Hypothalamus (tissue), 51 donors: ENCODE measurements at places on chromosomes 7 and 10.

- DNase-seq = no peak
Measured at GRCh38 chr7:24864214-24864817, 107.1 kb upstream of the GSDME start.

- DNase-seq = no peak
Measured at GRCh38 chr7:12069757-12070156, 141.3 kb upstream of the TMEM106B start.

- no peak for DNase-seq
Measured at GRCh38 chr10:61688551-61689308, 26.0 kb downstream of the CABCOCO1 start.

GRCh38 chr7:110027385-110027784, 1063.5 kb upstream of the LRRN3 start:
- no peak for DNase-seq

GRCh38 chr7:149136118-149136517, 10.0 kb upstream of the ZNF425 start:
- DNase-seq = no peak

DNA sequence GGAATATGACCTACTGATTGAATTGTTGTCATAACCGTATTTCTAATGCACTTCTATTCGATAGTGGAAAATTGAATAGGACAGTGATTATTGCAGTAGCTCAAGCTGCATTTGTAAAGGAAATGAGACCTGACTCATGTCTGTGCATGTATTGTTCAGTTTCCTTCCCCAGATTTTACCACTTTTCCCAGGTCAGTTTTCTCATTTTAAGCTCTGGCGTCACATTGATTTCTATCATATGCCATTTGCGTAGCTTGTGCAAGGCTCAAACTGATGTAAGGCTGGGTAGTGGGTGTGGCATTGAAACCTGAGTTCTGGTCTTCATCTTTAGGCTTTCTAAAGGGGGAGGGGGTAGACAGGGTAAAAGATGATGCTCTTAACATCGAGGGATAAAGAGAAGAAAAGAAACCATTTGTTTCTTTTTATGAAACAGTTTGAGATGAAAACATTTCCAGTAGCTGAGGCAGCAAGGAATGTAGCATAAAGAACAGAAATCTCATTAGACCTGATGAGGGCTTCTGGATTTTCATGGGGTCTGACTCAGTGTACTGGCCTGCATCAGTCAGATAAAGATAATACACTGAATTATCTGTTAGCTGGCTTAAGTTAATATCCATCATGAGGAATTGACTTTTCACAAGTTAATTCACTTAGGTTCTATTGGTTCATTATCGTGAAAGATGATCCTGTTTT, 182.3 kb upstream of the CDCA7L start:
- DNase-seq = no peak

DNA sequence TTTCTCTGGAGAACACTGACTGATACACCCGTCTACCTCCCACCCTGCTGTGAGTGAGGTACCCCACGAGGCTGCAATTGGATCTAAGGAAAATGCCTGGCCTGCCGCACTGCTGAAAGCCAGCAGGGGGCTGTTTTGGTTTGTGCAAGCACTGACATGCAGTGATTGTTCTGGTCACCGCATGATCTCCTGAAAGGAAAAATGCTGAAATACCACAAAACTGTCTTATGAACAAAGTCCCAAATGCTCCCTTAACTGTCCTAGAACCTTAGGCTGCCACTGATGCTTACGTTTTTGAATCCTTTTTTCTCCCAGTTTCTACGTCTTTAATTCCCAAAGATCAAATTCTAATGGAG, 132.7 kb downstream of the JCAD start:
- DNase-seq = no peak

GRCh38 chr7:93211228-93211818, 14.9 kb downstream of the HEPACAM2 start:
- DNase-seq = no peak

GRCh38 chr10:61470740-61471139, 17.6 kb upstream of the TMEM26 start:
- DNase-seq = no peak

DNA sequence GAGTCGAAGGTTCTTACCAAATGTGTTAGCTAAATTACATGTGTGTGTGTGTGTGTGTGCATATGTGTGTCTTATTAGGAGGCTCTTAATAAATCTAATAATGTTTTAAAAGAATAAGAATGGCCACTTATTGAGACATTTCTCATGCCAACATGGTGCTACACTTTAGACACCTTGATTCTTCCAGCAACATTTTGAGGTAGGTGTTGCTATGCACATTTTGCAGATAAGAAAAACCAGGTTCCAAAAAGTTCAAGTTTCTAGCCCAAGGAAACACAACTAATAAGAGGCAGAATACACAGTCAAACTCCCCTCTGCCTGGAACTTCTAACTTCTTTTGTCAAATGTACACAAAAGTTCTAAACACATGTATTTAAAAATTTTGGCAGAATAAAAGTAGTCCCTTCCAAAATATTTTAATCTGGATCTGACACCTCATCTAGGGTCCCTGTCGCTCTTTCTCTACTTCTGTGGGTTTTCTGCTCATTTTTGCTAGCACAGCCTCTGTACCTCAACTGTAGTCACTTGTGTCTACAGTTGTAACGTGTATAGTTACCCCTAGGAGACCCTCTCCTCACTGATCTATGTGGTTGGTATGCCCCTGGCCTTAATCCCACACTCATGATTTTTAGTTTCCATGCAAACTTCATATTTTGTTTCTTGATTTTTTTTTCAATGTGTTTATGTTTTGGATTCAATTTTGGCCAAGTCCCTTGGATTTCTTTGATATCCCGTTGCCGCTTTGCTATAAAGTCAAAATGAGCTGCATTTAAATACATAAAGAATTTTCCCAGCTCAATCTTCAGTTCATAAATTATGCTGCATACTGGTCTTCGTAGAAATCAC, 4.3 kb downstream of the ANKRD1 start:
- no peak for DNase-seq
